ENCODE measurements at places on chromosomes 1 and 21.

DNA sequence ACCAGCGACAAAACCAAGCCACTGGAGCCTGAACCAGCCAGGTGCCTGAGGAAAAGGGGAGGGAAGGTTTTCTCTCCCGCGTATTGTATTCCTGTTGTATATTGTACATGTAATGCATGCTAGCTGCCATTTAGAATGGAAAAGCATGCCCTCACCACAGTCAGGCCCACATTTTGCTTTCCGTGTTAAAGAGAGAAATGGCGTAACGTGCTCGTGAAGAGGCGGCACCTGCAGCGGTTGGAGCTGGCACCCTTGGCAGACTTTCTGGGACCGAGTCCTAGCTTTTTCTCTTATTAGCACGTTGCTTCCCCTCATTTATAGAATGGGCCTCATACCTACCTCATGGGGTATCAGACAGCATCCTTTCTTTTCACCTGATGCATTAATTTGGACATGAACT lies 135.3 kb upstream of the IRF2BP2 start:
- H3K27me3 ChIP-seq, result peaks cover 15% of the 10 kb centered on the region
- H3K4me3 ChIP-seq, result no peak overlapping the region
- DNase-seq, result no peak

DNA sequence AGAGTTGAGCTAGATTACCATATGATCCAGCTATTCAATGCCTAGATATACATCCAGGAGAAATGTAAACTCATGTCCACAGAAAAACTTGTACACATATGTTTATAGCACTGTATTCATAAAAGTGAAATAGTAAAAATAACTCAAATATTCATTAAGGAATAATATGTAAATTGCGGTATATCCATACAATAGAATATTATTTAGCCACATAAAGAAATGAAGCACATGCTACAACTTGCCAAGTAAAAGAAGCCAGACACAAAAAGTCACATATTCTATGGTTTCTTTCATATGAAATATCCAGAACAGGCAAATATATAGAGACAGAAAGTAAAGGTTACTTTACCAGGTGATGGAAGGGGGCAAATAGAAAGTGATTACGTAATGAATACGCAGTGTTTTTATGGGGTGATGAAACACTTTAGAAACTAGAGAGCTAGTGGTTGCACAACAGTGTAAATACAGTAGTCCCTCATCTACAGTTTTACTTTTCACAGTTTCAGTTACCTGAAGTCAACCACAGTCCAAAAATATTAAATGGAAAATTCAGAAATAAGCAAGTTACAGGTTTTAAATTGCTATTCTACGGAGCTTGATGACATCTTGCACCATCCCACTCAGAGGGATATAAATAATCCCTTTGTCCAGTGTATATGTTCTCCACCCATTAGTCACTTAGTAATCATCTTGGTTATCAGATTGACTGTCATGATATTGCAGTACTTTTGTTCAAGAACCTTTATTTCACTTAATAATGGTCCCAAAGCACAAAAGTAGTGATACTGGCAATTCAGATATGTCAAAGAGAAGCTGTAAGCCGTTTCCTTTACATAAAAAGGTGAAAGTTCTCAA lies 62.3 kb downstream of the ZNF644 start:
- H3K27me3 ChIP-seq, result no peaks in the 10 kb centered on the region
- no peak overlapping the region for H3K4me3 ChIP-seq
- H3K27ac ChIP-seq, result peak overlapping the region; percentile 48
- peaks cover 37% of the 10 kb centered on the region for H3K4me1 ChIP-seq
- peaks cover 26% of the 10 kb centered on the region for H3K36me3 ChIP-seq

DNA sequence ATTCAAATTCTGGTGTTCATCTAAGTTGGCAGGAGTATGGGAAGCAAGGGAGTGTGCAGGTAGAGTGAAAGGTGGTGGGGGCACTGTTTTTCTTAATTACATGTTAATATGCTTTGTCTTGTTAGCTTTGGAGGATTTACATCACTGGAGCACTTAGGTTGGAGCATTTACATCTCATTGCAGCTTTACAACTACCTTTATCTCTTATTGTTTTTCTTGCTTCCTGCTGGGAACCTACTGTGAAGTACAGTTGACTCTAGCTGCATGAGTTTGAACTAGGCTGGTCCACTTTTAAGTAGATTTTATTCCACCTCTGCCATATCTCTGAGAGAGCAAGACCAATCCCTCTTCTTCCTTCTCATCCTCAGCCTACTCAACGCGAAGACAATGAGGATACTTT lies 554.8 kb upstream of the B3GALT2 start:
- peaks cover 6% of the 10 kb centered on the region for H3K27me3 ChIP-seq
- H3K4me1 ChIP-seq, result peaks cover 5% of the 10 kb centered on the region
- no peak for DNase-seq
- no peak overlapping the region for H3K27ac ChIP-seq

DNA sequence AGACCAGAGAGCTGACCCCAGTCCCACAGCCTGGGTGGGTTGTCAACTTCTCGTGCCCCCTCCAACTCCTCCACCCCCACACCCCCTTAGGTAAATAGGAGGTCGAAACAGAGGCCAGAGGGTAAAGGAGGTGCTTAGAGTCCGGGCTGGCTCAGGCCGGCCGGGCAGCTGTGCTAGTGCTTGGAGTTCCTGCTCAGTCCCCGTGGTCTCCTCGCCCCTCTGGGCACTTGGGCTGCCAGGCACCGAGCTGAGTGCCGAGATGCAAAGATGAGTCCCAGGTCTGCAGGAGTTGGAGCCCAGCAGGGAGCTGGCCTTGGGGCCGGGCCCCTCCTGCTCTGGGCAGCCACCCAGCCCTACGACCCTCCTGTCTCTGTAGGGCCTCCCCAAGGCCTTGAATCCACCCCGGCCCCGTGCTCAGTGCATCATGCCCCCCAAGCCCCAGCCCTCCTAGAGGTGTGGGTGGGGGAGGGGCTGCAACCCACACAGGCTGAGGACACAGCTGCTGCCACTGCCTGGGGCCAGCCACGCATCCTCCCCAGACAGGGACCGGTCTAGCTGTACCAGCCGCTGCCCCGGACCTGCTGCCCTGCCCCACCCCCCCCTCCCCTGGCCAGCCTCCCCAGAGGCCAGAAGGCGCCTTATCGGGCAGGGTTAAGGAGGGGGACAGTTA lies 1.9 kb downstream of the SMIM1 start:
- DNase-seq, result no peak
- no peak overlapping the region for H3K4me3 ChIP-seq
- H3K27ac ChIP-seq, result no peak overlapping the region
- H3K36me3 ChIP-seq, result peaks cover 1% of the 10 kb centered on the region

DNA sequence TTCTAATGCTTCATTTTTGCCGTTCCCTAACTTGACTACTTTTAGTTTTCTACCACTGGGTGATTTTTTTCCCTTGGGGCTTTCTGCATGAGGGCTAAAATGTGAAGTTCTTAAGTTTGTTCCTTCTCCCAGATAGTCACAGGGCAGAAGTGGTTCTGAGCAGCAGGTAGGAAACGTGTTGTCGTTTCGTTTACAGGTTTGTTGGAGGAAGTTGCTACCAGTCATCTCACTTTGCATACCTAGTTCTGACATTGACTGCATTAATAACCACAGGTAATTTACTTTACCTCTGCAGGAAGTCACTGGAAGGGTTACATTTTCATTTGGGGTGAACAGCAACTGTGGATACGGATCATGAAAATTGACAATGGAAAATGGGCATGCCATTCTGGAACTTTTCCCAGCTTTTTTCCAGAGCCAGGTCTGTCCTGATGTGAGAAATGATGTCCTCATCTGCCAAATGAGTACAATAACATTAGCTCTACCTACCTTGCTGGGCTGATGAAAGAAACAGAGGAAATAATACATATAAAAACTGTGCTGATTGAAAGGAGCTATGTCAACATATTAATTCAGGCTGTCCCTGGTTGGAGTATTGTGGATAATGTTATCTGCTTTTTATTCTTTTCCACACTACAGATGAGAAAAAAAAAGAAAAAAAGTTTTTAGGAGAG lies 94.2 kb downstream of the DISC1 start:
- DNase-seq, result no peak
- no peaks in the 10 kb centered on the region for H3K27me3 ChIP-seq
- H3K4me3 ChIP-seq, result no peak overlapping the region
- H3K36me3 ChIP-seq, result peaks cover 7% of the 10 kb centered on the region
- no peaks in the 10 kb centered on the region for H3K4me1 ChIP-seq

- no peaks in the 10 kb centered on the region for H3K4me1 ChIP-seq
- H3K36me3 ChIP-seq, result no peaks in the 10 kb centered on the region
- H3K27me3 ChIP-seq, result peaks cover 3% of the 10 kb centered on the region
- no peak for DNase-seq
- H3K4me3 ChIP-seq, result no peak overlapping the region
These were observed 537.5 kb upstream of the CAMK1G start for GRCh38 chr1:209046058-209046417.

GRCh38 chr1:236502579-236502971 lies 21.2 kb upstream of the LGALS8 start:
- peaks cover 3% of the 10 kb centered on the region for H3K27me3 ChIP-seq
- DNase-seq, result no peak
- H3K36me3 ChIP-seq, result no peaks in the 10 kb centered on the region
- peak overlapping the region; percentile 53 for H3K27ac ChIP-seq

DNA sequence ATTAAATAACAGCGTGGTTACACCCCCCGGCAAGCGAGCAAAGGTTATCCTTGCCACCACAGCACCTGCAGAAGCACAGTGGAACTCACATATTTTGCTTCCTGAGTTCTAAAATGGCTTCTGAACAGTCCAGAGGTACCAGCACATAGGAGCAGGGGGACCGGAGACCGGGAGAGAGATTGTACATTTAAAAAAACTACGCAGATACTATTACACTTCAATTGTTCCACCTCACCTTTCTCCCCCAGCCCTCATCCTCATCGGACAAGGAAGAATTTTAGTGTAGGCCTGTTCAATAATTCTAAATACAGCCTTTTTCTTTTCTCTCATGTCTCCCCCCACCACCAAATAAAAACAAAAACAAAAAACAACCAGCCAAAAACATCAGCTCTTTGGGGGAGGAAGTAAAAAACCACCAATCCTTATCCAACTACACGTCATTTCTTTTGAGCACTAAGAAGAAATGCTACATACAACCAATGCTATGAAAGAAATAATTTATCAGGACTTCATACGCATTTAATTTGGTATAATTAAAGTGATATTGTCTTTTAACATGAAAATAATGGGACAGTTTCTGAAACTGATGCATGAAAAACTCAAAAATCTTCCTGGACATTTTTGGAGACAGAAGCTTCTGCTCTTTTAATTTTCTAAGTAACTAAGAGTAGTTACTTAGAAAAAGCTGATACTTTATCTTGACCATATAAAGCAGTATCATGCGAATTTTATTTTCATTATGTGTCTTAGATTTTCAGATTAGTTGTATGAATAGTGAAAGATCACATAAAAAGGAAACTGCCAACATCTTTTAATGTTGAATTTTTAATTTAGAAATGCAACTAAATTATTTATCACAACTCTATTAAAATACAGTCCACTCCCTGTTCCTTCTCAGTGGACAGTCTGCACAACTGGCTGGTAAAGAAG lies 9.1 kb downstream of the CDKN2C start:
- H3K4me3 ChIP-seq, result peak overlapping the region; percentile 74
- peaks cover 13% of the 10 kb centered on the region for H3K36me3 ChIP-seq
- H3K4me1 ChIP-seq, result peaks cover 23% of the 10 kb centered on the region
- no peak for DNase-seq

DNA sequence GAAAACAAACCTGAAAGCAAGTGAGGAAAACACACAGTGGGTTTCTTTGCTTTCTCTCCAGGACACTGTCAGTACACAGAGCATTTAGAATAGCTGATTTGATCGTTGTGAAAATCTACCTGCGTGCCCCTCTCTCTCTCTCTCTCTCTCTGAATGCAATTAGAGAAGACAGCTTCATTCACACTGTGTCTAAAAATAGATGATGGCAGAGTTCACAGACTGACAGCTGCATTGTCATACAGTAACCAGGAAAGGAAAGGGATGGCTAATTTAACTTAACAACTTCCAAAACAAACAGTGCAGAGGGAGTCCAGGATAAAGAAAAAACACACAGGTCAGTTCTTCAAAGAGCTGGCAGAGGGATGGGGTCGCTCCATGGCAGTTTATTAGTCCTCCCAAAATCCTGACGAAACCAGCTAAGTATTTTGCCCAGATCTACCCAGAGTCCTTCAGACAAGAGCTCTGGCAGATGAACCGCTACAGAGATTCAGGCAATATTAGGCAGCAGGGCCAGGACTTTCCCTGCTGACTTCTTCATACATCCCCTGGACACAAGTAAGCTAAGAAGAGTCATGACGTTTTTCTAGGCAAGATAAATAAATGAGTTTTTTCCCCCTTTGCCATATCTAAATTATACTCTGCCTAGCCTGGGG lies 58.9 kb downstream of the WLS start:
- no peaks in the 10 kb centered on the region for H3K27me3 ChIP-seq
- no peak overlapping the region for H3K27ac ChIP-seq
- no peaks in the 10 kb centered on the region for H3K4me1 ChIP-seq

DNA sequence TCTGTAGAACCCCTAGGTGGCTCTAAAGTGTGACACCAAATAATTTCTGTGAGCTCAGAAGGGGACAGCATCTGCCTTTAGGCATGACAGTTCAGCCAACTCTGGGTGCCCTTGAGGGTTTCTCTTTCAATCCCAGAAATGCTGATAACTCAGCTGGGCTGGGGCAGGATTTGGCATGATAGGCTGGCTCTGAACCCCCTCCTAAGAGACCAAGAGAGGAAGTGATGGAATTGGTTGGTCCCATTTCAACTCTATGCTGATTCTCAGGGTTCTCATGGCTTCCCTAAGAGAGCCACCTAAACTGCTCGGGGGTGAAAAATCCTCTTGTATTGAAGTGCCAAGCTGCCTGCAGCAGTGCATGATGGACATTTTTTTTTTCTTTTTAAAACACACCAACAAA lies 28.5 kb upstream of the TMEM39B start:
- H3K4me1 ChIP-seq, result peaks cover 13% of the 10 kb centered on the region
- peaks cover 36% of the 10 kb centered on the region for H3K36me3 ChIP-seq
- no peak overlapping the region for H3K4me3 ChIP-seq
- DNase-seq, result no peak

DNA sequence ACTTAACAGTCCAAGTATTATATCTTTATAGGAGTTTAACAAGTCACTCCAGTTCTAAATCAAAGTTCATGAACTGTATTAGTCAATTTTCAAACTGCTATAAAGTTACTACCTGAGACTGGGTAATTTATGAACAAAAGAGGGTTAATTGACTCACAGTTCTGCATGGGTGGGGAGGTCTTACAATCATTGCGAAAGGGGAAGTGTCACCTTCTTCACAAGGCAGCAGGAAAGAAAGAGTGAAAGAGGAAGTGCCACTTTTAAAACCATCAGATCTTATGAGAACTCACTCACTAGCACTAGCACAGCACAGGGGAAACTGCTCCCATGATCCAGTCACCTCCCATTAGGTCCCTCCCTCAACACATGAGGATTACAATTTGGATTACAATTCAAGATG lies 70.0 kb downstream of the CLCA4 start:
- H3K36me3 ChIP-seq, result no peaks in the 10 kb centered on the region
- H3K27me3 ChIP-seq, result no peaks in the 10 kb centered on the region
- DNase-seq, result no peak
- H3K4me3 ChIP-seq, result no peak overlapping the region
- H3K27ac ChIP-seq, result no peak overlapping the region

- H3K27me3 ChIP-seq, result peaks cover 4% of the 10 kb centered on the region
- H3K4me3 ChIP-seq, result no peak overlapping the region
- H3K4me1 ChIP-seq, result peaks cover 6% of the 10 kb centered on the region
- H3K36me3 ChIP-seq, result no peaks in the 10 kb centered on the region
These were observed 598.5 kb upstream of the USP24 start for GRCh38 chr1:55813618-55814017.

- H3K27ac ChIP-seq, result no peak overlapping the region
- no peaks in the 10 kb centered on the region for H3K36me3 ChIP-seq
- H3K4me3 ChIP-seq, result no peak overlapping the region
- no peaks in the 10 kb centered on the region for H3K4me1 ChIP-seq
- DNase-seq, result no peak
These were observed 410.6 kb downstream of the NTNG1 start for GRCh38 chr1:107551456-107551855.

Data from activated T-helper 1 cell treated with anti-CD3 and anti-CD28 coated beads, Interleukin-12 subunit alpha, Interleukin-12 subunit beta, Interleukin-2, Interleukin-4 antibody, amounts not matched to agents 30 ng/mL and 10 ng/mL and 1 ng/mL, durations not matched to agents 14 hours and 24 hours and 36 hours (primary cell).